AG04450 (cell line): ENCODE measurements at places on chromosomes 1 and 21.

DNA sequence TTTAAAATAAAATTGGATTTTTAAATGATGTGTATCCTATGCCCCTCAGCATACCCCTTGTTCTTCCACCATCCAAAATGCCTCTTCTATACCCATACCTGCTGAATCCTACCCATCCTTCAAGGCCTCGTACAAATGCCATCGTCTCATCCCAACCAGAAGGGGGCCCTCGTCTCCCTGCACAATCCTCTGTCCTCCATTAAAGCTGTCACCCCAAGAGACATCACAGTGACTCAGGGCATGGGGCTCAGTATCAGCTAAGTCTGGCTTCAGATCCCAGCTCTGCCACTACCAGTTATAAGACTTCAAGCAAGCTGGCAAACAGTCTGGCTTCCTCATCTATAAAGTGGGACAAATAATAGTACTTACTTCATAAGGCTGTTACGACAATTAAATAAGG is 23.8 kb downstream of the IGFN1 start:
- DNase-seq: no peak

DNA sequence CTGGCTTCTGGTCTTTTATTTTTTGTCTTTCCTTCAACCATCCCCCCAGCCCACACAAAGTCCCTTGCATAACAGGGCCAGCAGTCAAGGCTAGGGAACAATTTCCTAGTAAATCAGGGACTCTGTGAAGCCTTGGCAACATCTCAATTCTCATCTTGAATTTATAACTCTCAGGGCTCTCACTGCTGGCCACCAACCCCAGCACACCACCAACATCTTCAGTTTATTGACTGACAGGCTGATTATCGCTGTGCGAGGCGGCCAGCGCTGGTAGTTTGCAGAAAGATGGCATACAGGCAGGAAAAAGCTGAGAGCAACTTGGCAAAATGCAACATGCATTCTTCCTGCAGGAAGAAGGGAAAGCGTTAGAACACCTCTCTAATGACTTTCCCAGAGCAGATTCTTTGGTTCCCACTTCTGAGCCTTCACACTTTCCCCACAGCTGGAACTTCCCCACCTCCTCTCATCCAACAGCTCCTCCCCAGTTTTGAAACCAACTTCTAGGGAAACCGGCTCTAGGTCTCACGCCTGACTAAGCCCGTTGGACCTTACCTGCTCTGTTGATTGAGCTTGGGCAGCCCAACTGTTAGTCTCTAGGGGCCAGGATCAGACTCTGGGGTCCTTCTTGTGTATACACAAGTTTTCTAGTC is 26.3 kb upstream of the CSF1 start:
- no peak for DNase-seq

DNA sequence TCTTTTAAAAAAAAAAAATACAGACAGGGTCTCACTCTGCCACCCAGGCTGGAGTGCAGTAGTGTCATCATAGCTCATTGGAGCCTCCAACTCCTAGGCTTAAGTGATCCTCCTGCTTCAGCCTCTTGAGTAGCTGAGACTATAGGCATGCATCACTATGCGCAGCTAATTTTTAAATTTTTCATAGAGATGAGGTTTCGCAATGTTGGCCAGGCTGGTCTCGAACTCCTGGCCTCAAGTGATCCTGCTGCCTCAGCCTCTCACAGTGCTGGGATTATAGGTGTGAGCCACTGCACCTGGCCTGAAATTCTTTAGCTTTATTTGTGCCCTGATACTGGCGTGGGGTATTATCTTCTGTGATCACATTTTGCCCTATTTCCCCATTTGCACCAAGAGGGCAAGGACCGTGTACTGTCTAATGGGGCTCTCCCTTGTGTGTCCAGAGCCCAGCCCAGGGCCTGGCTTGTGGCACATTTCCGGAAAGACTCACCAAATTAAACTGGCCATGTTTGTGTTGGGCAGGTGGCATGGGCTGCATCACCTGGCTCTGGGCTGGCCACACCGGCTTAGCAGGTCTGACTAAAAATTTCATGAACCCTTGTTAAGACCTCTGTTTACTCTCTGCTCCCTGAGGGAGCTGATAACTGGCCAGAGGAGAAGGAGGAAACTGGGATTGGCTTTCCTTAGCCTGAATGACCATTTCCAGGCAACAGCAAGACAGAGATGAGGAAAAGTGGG is 32.2 kb downstream of the TRIM62 start:
- no peak for DNase-seq

- DNase-seq: no peak
Measured at GRCh38 chr1:26162220-26162709, 3.4 kb downstream of the FAM110D start.

GRCh38 chr21:33899199-33899598 is 16.4 kb downstream of the ATP5PO start:
- DNase-seq: no peak

DNA sequence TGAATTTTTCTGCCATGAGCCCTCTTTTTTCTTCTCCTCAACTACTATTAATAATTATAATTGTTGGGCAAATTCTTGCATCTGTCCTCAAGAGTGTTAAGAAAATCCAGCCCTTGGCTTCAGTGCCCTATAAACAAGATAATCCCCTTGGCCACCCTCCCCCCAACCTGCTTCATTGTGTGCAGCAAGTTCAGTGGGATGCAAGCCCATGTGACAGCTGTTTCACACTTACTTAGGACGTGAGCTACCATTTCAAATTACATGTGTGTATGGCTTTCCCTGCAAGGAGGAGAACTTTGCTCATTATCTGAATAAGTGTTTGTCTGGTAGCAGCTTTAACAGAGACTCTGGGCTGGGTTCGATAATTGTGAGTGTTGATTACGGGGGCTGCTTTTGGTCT is 276.2 kb downstream of the CACNA1E start:
- no peak for DNase-seq

DNA sequence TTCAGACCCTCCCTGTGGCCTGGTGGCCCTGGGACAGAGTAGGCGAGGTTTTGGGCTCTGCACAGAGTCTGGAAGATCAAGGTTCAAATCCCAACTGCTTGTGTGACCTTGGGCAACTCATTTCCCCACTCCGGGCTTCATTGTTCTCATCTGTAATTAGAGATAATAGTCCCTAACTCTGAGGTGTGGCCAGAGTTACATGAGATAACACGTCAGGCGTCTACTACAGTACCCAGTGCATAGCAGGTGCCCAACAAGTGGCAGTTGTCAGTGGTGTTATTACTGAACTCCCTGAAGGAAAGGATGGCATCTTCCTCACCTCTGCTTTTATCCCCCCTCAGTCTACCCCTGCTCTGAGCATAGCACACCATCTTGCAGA is 20.8 kb downstream of the RAP1GAP start:
- no peak for DNase-seq
